ENCODE measurements at places on chromosomes 6 and 20.

- no peak for DNase-seq
These were observed 232.0 kb upstream of the NOX3 start for GRCh38 chr6:155687645-155688044.

GRCh38 chr6:5164092-5164491 is 79.0 kb downstream of the PPP1R3G start:
- no peak for DNase-seq

- no peak for DNase-seq
These were observed 110.9 kb downstream of the SMLR1 start for GRCh38 chr6:130937942-130938604.

DNA sequence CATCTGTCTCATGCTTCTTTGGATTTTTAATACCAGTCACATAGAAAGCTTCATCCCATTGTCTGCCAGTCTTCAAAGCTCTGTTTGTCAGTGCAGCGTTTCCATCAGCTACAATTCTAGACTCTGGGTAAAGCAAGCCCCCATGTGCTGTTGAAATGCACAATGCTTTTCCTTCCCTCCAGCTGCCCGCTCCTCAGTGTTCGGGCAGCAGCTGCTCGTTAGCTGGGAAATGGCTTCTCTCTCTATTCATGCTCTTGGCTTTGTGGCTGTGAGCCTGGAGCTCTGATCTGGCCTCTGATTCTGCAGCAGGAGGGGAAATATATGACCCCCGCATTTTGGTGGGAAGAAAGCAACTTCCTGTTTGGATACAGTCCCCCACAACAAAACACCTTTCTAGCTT is 213.0 kb upstream of the CDYL start:
- no peak for DNase-seq

GRCh38 chr6:62150048-62150663 is 135.9 kb downstream of the KHDRBS2 start:
- no peak for DNase-seq

DNA sequence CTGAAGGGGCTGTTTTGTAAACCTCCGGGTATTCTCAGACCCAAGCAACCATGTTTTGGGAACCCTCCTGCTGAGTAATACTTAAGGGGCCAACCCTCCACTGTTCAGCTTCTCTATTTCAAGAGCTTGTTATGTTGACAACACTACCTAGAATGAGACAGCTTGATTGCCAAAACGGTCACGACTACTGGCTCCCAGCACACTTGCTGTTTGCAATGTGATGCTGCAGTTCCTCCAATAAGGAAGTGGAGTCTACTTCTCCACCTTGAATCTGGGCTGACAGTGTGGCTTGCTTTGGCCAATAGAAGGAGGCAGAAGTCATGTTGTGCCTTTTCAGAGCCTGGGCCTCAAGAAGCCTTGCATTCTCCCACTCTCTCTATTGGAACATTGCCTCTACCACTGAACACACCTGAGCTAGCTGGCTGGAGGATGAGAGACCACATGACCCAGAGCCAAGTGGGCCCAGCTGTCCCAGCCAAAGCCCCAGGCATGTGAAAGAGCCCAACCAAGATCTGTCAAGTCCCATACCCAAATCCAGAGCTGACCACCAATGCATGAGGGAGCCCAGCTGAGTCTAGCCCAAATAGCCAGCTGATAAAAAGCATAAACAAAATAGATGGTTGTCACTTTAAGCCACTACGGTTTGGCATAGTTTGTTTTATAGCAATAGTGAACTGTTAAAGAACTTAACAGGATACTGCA is 108.0 kb downstream of the PRND start:
- DNase-seq, result peak; percentile 13

DNA sequence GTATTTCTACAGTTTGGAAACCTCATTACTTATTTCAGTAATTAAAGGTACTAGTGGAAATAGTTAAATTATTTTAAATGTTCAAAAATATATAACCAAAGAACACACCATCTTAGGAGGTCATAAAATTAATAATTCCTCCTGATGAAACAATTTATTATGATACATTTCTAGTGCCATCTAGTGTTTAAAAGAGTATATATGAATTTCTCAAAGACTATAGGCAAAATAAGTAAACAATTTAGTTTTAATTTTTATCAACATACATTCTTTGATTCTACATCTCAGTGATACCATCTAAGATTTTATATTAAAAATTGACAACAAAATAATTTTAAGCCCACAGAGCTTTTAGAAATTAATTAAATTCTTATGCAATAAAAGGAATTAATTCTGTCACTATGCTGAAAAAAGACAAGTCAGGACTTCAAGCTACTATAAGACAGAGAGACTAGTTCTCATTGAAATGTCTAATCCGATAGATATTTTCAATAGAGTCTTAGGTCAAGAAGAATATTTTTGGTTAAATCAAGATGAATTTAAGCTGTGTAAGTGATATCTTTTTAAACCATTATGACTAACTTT is 107.8 kb upstream of the RNF217 start:
- no peak for DNase-seq

DNA sequence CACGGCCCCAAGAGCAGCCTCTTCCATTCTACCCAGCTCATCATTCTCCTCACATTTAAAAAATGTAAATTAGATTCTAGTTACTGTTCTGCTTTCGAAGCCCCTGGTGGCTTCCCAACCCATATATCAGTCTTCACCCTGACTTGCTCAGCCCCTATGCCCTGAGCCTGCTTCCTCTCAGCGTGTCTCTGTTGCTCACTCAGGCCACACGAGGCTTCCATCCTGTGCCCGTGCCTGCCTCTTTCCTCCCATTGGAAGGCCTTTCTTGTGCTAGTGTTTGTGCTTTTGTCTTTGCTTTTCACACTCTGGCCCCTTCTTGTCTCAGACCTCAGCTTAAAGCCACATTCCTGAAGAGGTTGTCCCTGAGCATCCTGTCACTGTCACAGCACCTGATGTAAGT is 78.1 kb downstream of the AFDN start:
- DNase-seq, result no peak

GRCh38 chr6:33828452-33828763 is 24.6 kb upstream of the MLN start:
- no peak for DNase-seq

DNA sequence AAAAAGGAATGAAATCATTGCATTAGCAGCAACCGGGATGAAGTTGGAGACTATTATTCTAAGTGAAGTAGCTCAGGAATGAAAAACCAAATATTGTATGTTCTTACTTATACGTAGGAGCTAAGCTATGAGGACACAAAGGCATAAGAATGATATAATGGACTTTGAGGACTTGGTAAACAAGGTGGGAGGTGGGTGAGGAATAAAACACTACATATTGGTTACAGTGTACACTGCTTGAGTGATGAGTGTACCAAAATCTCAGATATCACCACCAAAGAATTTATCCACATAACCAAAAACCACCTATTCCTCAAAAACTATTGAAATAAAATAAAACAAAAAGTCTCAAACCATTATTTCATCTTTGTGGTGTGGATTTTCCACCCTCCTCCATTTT is 593.5 kb downstream of the TENT5A start:
- no peak for DNase-seq

- DNase-seq, result no peak
These were observed 30.0 kb downstream of the TFEB start for GRCh38 chr6:41705311-41705995.

GRCh38 chr6:33589731-33590530 is 9.9 kb upstream of the BAK1 start:
- DNase-seq, result peak; percentile 72

Data from activated T-cell treated with anti-CD3 and anti-CD28 coated beads, Interleukin-2, amount 50 U/mL, for 48 hours (primary cell).